DMS 273 treated with DMSO at 0.1 percent for 48 hours (cell line): ENCODE measurements at places on chromosomes 12 and 14.

DNA sequence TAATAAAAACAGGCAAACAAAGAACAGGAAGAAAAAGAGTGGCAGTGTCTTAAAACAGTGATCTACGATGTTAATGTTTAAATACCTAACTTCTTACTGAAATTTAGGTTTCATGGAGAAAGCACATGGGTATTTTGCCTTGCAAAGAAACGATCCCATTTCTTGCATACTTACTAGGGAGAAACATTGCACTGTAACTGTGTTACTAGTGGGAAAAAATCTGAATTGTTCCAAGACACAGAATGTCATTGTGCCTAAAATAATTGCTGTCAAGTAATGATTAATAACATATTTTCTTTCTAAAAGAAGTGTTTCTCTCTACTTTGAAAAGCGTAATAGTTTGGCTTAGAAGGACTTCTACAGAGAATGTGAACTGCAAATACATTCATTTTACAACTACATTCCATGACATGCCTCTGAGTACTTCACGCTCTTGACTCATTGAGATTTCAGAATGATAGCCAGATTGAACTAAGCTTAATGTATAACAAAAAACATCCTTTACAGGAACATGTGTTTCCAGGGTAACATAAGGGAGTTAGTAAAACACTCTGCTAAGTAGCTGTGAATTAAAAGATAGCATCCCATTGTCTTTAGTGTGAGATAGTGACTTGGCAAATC is 256.2 kb upstream of the CPNE8 start:
- no peak for DNase-seq

GRCh38 chr12:41950455-41950854 is 194.2 kb downstream of the GXYLT1 start:
- no peak for DNase-seq

DNA sequence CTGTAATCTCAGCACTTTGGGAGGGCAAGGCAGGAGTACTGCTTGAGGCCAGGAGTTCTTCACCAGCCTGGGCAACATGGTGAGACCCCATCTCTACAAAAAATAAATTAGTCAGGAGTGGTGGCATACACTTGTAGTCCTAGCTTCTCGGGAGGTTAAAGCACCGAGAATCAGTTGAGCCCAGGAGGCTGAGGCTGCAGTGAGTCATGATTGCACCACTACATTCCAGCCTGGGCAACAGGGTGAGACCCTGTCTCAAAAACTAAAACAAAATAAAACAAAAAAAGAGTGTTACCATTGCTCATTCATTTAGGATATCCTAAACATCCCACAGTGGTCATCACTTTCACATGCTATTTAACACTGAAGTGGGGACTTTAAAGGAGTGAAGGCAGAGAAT is 7.8 kb downstream of the NEK9 start:
- no peak for DNase-seq

GRCh38 chr12:37548266-37548805 is 768.2 kb upstream of the ALG10B start:
- DNase-seq = no peak

- no peak for DNase-seq
Measured at GRCh38 chr12:79414252-79414651, 276.5 kb downstream of the PAWR start.

DNA sequence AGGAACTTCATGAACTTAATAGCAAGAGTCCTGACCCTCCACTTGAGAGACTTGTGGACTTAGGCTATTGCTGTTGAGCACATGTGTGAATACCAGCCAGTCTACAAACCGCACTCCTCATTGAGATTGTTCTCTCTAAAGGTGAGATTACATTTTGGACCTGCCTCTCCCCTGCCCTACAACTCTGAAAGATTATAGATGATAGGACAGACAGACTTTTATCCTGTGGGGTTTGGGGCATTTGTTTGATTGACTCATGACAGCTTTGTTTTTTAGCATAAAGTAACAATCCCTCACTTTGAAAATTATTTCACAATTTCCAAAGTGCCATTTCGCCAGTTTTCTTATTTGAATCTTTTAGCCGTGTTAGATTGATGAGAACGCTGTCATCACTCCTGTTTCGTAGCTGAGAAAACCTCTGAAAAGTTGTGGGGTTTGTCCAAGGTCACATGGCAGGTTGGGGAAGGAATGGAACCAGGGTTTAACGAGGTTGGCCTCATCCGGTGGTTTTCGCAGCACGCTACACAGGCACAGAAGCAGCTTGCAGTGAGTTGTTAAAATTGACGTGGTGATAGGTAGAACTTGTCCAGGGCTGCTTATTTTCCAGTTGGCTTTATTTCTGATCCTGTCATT is 836 bp downstream of the EVL start:
- DNase-seq = no peak

- no peak for DNase-seq
Measured at GRCh38 chr14:101220921-101221510, 317.5 kb upstream of the RTL1 start.

DNA sequence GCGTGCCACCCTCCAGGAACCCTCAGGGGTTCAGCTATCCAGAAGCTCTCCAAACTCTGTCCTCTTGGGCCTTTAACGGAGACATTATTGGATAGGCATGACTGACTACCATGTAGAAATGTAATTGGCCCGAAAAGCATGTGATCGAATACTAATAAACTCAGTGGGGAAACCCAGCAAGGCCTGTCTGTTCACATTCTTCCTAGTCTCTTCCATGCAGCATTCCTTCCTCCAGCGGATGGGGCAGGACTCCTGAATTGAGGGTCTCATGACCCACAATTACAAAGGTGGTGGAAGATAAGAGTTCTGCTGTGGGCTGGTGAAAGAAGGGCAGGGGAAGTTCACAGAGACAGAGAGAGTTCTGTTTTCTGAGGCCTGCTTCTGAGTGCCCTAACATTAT is 6.5 kb upstream of the PRDM4 start:
- no peak for DNase-seq

- no peak for DNase-seq
Measured at GRCh38 chr12:30138483-30138882, 354.7 kb upstream of the TMTC1 start.

GRCh38 chr12:29242921-29243431 is 93.9 kb downstream of the FAR2 start:
- no peak for DNase-seq

GRCh38 chr12:64824500-64825142 is at the start of gene TBC1D30:
TSS of gene TBC1D30 (plus strand) at chr12:64824647. CDS start at chr12:64824880, 233 bp downstream.
- no peak for DNase-seq

GRCh38 chr14:54085841-54086240 is 129.2 kb upstream of the BMP4 start:
- no peak for DNase-seq

DNA sequence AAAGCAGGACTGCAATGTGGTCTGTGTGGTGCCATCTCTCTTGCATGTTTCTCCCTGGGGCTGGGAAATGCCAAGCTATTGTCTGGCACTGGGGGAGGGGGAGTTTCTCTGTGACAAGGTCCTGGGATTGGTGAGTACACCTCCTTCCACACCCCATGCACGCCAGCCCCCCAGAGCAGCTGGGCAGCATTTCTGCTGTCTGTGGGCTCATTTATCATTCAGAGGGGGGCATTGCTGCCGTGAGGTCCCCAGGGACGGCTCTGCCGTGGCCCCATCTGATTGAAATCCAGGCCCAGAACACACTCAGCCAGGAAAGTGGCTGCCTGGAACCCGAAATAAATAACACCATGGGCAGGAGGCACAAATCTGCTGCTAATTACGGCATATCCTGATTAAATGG is 12.6 kb upstream of the FAM222A start:
- no peak for DNase-seq
